ENCODE measurements at places on chromosomes 3 and 15.

DNA sequence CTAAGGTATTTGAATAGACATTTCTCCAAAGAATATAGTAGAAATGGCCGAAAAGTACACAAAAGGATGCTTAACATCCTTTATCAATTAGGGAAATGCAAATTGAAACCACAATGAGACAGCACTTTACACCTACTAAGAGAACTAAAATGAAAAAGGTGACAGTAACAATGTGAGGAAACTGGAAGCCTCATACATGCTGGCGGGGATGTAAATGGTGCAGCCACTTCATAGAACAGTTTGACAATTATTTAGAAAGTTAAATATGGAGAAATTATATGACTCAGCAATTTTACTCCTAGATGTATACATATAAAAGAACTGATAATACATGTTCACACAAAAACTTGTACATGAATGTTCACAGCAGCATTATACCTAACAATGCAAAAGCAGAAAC lies 13.4 kb downstream of the SPICE1 start:
- DNase-seq: no peak

GRCh38 chr3:11438646-11439045 lies 166.4 kb downstream of the ATG7 start:
- no peak for DNase-seq

DNA sequence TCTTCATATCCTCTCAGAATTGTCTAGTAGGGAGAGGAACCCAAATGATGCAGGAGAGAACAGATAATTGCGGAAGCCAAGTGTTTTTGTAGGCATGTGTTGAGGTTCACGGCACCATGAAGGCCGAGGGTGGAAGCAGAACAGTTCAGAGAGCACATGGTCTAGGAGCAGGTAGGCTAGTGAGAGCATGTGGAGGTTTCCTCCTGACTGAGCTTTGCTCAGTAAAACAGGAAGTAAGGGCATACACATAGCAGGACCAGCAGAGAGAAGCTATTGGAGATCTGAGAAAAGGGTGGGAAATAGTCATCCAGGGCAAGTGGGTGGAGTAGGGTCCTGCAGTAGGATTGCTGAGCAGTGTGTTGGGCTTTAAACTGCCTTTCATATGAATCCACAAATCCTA lies 491.1 kb downstream of the FHIT start:
- no peak for DNase-seq

GRCh38 chr3:128423525-128424147 lies 43.1 kb downstream of the DNAJB8 start:
- DNase-seq: no peak

DNA sequence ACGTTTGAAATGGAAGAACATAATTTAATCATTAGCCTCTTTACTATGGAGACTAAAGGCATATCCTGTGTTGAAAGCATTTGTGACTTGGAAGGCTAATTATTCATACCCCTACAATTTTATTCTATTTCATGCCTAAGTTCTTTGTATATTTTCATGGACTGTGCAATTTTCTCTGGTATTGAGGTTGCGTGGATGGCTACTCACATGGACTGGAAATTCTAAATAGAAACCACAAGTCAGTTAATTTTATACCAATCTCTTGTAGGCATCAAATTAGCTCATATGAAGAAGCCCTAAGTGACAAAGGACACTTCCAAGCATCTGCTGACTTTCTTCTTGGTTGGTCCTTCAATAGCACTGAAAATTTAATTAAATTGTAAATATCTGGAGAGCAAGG lies 1353.5 kb downstream of the ROBO1 start:
- DNase-seq: no peak

GRCh38 chr15:73924171-73924921 lies 1.9 kb upstream of the LOXL1 start:
- DNase-seq: peak; percentile 31

DNA sequence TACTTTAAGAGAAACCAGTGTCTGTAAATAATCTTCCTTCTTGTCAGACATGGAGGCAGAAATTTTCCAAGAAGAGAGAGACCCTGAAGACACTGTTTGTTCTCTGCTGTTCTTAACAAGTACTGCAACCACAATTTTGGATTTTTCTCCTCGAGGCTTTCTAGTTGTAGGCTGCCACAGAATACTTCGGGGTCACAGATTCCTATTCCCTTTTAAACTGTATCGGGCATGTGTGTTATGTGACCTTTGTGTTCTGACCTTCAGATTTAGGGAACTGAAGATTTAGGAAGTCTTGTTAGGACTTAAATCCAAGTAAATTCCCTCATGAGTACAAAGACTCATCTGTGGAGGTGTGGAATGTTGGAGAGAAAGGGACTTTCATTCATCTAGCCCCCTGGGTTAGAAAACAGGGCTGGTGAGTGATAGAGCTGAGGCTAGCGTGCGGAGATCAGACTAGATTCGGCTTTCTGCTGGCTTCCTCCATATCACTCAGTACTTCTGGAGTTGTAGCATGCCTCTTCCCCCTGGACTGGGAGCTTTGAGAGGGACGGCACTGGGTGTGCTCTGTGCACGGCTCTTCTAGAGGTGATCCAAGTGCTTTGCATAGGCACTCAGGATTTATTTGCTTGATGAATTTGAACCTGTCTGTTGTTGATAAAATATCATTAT lies 237.0 kb downstream of the LPP start:
- DNase-seq: no peak

- DNase-seq: no peak
Measured at GRCh38 chr15:73424506-73424905, 18.5 kb upstream of the REC114 start.

DNA sequence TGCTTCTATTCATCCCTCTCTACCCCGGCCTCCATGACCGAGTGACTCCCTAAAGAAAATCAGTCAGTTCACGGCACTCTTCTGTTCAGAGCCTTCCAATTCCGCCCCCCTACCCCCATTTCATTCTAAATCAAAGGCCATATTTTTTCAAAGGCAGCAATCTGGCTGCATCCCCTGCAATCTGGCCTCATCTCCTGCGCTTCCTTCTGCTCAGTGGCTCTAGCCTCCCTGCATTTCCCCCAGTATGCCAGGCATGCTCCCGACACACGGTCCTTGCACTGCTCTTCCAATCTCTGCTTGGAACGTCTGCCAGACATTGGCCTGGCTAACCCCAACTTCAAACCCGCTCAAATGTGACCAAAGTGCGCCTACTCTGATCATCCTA lies 67.7 kb downstream of the EXOG start:
- no peak for DNase-seq

- DNase-seq: no peak
Measured at GRCh38 chr15:71079208-71080044, 35.8 kb upstream of the THSD4 start.

GRCh38 chr15:51126842-51127241 lies 32.1 kb upstream of the TNFAIP8L3 start:
- no peak for DNase-seq

GRCh38 chr15:98580572-98580971 lies 67.8 kb upstream of the IGF1R start:
- DNase-seq: peak; percentile 16

GRCh38 chr3:30467596-30468238 lies 138.7 kb upstream of the TGFBR2 start:
- no peak for DNase-seq

DNA sequence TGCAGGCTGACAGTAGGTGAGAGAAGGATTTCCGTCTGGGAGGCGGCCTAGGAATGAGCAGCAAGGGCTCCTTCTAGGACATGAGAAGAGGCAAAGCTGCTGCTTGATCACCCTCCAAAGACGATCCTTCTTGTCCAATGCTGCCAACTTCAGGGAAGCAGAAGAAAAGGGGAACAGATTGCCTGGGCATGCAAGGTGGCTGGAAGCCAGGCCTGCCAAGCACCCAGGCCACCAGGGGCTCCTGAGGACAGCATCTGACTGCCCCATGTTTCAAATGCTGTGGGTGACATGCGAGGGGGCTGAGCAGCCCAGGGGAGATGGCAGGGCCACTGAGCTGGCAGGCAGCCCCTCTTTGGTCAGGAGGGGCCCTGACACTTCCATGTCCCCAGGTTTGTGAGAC lies 3.3 kb upstream of the GRIP2 start:
- DNase-seq: no peak

DNA sequence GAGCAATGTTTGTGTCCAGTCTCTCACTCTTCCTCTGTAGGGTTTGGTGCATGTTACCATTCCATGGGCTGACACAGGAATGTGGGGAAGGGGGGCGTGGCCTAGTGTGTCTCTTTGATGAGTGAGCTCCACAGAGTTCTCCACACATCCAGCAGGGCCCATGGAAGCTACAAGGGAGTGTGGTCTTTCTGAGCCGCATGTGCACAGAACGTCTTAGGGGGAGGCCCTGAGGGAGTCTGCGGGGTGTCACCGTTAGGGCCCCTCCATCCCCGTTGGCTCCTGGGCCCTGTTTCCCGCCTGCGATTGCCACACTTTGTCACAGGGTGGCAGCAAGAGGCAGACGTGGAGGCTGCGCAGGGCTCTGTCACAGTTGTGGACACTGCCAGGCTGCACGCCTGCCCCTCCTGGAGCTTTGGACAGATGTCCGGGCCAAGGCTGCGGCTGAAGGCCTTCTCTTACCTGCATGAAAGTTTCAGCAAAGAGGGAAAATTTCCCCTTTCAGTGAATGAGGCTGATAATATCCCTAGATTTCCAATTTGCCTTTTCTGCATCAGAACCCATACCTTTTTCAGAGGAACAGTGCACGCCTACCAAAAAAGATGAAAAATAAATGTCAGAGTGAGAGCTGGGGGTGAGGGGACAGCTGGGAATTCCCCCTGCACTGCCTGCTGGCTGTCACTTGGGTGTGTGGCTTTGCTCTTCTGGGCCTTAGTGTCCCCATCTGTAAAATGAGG lies 24.3 kb downstream of the CACNA2D3 start:
- DNase-seq: peak; percentile 73

- DNase-seq: no peak
Measured at GRCh38 chr3:65595222-65596028, 443.3 kb downstream of the MAGI1 start.

GRCh38 chr3:86594838-86595237 lies 396.1 kb downstream of the VGLL3 start:
- no peak for DNase-seq

DNA sequence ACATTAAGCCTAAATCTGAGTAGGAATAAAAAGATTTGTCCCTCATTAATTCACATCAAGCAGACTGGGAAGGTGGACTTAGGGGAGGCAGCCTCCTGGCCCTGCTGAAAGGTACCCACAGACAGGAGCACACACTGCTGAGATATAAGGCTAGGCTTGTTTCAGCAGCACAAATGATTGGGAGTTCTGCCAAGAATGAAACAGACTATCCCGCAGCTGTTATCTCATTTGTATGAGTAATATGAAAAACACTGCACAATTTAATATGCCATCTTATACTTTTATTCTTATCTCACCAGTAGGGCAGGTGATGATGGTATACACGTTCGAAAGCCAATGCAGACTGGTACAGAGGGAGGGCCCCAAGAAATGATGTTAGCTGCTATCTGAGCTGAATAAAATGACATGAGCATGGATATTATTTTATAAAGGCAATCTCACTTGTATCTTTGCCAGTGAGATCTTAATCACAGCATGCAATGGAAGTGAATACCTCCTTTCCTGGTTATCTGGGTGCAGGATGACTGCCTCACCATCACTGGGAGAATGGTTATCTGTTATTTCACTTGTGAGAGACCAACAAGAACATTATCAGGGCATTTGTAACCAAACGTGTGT lies 258.7 kb upstream of the PPP2R3A start:
- DNase-seq: no peak

DNA sequence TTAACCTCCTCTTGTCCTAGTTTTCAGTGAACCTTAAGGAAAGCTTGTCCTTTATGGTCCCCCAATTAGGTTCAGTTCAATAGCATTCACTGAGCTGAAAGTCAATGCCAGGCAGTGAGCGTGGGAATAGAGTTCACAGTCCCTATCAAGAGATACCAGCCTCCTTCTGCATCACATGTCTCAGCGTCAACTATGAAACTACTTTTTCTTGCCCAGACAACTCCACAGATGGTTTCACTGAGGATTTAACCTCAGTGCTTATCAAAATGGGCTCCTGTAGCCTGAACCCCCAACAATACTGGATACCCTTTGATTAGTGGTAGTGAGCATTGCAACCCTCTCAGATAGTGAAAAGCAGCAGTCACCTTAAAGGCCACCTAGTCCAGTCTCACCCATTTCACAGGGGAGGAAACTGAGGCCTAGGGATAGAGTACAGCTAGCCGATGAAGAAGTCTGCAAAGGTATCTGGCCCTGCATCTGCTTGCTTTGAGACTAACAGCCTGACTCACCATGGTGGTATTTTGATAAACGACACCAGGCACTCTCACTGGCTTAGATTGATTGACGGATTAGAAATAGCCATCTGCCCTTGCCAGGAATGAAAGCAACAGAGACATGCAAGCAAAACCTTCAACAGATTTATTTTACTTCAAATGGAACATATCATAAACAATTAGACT lies 1.6 kb upstream of the UBA3 start:
- no peak for DNase-seq

GRCh38 chr3:33439546-33440327 lies 468 bp downstream of the UBP1 start:
- DNase-seq: no peak

DNA sequence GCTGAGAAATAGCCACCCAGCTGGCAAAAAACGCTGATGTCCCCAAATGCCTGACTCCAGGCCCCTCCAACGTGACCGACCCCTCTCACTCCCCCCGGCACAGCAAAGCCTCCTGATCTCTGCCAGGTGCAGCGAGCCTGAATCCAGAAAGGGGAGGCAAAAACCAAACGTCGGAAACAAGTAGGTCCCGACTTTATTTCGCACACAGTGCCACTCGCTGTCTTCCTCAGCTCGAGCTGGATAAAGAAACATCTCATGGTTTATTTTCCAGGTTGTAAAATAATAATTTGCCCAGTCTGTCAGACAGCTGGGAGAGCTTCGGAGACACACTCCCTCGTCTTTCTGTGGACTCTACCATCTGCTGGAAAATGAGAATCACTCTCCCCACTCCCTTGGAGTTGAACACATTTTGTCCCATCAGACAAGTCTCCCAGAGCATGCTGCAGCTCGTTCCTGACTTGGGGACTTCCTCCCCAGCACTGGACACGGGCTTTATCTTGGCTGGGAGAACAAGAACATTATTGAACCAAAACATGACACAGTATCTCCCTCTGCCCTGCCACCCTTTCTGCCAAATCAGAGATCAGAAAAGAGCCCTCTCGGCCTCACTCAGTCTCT lies 142.8 kb downstream of the NUP210 start:
- no peak for DNase-seq
